ENCODE measurements at places on chromosomes 6 and 20.

DNA sequence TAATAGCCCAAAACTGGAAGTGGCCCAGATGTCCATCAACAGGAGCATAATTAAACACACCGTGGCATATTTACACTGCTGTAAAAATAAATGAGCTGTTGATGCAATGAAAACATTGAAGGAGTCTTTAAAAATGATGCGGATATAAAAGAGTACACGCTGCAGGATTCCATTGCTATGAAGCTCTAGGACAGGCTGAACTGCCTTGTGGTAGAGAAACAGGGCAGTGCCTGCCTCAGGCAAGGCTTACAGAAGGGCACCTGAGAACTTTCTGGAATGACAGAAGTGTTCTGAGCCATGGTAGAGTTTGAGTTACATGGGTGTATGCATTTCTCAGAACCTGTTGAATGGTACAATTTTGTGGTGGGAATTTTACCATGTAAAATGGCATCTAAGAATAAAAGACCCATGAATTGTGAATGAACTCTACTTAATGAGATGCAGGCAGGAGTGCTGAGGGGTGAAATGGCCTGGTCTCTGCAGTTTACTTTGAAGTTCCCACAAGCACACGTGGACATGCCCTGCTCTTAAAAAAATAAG is 45.3 kb upstream of the RIN2 start:
- no peak for DNase-seq

GRCh38 chr6:146860583-146860982 is 261.8 kb downstream of the ADGB start:
- DNase-seq, result no peak

DNA sequence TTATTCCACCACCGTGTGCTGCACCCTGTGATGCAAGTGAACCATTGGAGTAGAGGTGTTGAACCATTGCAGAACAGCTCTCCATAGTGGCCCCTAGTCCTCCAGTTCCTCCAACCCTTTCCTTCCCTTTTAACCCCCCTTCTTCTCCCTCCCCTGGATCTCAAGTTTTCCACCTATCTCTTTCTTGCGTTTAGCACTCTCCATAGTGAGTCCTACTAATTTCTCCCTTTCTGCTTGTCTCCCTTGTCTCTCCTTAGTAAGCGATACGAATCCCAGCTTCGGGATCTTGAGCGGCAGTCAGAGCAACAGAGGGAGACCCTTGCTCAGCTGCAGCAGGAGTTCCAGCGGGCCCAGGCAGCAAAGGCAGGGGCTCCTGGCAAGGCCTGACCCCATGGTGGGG is 1.1 kb downstream of the PFDN6 start:
- no peak for DNase-seq

DNA sequence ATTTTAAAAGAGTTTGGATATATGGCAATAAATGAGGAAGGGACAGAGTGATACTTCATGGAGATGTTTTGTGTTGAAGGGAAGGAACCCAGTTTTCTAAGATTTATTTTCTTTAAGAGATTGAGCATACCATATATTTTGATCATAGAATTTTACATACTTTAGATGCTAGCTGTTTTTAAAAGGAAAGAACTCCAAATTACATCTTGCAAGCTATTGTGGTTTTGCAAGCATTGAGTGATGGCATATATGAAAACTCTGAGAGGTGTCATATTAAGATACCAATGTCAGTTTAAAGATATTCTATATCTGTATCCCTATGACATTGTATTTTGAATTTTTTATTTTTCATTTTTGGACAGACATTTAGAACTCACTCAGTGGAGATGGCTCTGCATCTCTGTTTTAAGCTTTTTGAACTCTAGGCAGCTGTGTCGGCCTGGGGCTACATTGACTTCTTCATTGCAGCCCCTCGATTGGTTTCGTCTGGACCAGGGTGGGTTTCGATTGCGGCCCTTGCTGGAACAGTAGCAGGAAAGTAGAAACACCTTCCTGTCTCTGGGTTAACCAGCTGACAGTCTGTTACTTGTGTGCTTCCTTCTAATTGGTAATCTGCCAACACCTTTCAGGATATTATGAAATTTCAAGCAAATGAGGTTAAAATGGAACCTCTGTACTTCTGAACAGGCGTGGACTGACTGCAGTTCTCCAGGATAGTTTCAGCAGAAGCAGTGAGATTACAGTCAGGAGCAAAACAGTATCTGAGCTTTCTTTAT is 14.0 kb downstream of the IGF2R start:
- DNase-seq, result no peak

- DNase-seq, result no peak
Observed at GRCh38 chr6:9083108-9083507, 647.8 kb upstream of the SLC35B3 start.
